ENCODE measurements at places on chromosomes 1 and 21.

DNA sequence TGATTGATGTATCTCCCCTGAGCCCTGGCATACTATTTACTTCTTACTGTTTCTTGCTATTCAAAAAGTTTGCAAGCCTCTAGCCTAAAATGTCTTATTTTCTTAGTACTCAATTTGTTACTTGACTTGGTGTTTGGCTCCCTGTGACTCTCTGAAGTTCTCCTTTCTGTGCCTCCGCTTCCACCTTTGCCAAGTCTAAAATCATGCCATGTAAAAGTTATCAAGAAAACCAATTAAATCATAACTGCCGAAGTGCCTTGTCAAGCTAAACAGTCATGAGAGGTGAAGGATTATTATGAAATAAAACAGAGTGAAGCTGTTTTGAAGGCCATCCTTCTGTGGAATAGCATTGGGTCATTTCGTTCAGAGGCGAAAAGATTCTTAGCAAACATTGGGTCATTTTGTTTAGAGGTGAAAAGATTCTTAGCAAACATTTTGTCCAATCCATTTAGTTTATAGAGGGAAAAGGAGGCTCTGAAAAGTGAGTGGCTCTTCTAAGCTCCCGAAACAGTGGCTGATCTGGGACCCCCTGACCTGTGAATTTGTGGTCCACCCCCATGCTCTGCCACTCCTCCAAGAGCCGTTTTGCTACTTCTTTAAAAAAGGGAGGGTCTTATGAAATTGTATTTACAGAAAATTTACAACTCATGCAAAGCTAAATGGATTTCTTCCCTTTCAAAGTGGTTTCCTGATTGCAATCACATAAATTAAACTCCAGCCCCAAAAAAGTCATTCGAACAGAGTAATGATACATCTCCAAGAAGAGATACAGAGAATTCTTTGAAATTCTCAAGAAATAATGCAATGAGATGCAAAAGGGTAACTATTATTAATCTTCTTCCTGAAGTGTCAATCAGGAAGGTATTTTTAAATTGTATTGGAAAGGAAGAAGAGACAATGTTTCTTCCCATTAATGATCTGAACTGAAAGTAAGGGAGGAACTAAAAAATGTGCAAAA, 141.4 kb downstream of the RUNX1 start:
- DNase-seq = no peak

DNA sequence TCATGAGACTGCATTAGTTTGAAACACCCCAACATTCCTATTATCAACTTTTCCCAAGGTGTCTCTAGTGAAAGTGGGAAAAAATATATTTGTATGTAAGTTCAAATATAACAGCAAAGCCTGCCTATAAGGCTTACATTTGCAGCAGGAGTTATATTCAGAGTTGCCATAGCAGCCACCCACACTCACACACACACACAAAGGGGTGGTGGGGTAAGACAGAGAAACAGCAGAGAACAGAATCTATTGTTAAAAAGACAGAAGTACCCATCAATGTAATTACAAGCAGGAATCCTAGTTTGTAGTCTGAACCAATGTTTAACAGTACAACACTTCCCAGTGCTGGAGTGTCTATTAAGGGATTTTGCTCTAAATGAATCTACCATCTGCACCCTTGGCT, 55.0 kb downstream of the PLPPR5 start:
- no peak for DNase-seq

GRCh38 chr1:44905276-44905675, 62.2 kb upstream of the PTCH2 start:
- DNase-seq = no peak

DNA sequence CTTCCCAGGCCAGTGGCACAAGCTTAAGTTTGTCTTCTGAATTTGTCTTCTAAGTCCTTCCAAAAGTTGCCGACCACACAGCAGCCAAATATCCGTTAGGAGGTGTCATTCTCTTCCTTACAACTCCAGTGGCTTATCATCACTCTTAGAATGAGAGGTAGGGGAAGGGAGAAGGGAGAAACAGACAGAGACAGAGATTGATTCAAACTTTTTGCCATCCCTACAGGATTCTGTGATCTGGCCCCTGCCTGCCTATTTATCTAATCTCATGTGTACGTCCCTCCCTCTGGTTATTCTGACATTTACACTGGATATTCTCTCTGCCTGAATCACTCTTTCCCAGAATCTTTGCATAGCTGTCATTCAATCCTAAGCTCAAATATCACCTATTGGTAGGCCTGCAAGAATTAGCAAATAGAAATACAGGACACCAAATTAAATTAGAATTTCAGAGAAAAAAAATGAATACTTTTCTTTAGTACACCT, 488 bp upstream of the GNL2 start:
- no peak for DNase-seq

DNA sequence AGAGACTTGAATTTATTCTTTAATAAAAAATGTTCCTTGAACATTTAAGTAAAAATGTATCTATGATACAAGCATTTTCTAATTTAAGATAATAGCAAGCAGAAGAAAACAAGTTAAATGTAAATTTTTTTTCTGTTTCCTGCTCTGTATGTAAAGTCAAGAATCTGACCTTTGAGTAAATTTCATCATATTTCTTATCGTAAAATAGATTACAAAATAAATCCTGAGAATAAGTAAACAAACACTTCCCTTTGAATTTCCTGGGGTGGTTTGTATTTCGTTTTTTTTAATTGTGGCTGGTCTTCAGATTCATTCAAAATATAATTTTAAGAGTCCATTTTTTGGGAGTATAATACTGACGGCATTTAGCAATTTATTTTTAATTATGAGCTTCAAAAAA, 77.6 kb downstream of the POU2F1 start:
- no peak for DNase-seq

GRCh38 chr21:33712022-33712803, 69.9 kb downstream of the ITSN1 start:
- no peak for DNase-seq

GRCh38 chr1:172469717-172470116, 25.8 kb upstream of the PIGC start:
- DNase-seq = no peak

GRCh38 chr1:156291226-156292061, 4.0 kb downstream of the GLMP start:
- DNase-seq = peak; percentile 87

DNA sequence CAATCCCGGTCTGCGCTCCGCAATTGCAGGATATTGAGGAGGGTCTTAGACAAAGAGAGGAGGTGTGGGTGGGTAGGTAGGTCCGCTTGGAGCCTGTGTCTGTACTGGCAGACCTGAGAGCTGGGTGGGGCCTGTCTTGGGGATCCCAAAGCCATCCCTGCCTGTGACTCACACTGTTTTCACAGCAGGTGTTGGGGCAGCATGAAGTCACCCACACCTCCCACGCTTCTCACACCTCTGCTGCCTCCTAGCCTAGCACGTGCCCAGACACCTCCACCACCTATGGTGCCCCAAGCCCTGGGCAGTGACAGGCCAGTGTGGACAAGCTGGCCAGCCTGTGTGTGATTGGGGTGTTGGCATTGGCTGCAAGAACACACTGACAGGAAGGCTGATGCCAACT, 65.7 kb upstream of the ECE1 start:
- no peak for DNase-seq

- no peak for DNase-seq
Measured at GRCh38 chr21:42747746-42748351, 94.4 kb downstream of the PDE9A start.

DNA sequence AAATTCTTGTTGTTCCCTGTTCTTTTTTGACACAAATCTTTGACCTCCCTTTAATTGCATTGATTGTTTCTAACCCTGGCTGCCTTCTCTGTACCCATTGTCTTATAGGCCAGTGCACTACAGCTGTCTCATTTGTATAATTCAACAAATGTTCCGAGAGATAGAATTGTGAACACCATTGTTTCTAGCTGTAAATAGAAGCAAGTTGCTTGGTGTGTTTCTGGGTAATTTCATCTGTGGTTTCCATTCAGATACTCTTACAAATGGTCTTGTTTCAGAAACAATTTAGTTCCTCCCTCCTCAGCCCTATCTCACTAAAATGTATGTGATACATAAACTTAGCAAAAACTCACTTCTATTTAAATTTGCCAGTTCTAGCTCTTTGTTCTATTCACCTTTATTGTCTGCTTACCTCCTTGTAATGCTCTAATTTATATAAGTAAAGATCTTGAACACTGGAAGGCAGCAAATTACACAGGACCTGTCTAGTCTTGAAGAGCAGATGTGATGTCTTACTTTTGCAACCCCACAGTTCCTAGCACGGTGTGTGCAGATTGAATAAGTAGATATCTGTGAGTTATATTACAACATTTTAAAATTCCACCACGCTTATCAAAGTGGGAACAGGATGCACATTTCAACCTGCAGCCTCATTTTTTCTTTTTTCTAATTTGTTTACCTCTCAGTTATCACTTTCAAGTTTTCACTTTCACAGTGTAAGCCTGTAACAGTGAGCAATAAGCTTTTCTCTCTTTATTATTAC, 515.6 kb upstream of the ZP4 start:
- no peak for DNase-seq

DNA sequence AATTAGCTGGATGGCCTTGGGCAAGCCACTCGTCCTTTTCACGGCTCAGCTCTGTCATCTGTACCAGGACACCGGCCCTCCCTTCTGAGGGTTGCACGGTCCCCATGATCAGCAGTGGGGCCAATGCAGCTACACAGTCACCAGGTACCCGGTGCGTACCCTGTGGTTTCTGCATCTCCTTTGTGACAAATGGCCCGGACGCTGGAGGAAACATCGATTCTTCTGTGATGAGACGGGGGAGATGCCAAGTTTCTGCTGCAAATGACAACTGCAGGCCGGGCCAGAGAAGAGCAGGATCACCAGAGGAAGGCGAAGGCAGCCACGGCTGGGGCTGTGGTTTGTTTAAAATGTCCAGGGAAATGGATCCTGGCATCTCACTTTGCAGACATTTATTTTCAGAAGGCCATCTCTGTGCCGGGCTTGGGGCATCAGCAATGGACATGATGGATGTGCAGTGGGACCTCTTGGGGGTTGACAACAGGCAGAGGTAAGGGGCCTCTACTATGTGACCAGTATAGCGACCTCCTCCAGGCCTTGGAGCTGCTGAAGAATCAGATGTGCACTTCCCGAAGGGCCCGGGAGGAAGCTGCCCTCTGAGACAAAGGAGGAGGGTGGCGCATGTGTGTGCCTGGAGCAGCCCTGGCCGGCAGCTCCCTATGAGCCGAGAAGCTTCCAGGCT, 221.9 kb upstream of the C1orf174 start:
- no peak for DNase-seq

GRCh38 chr1:150627826-150628410, 1.5 kb downstream of the ENSA start:
- DNase-seq = no peak

- DNase-seq = no peak
Measured at GRCh38 chr1:8437347-8437746, 119.4 kb downstream of the SLC45A1 start.

GRCh38 chr1:227156520-227156919, 161.8 kb downstream of the CDC42BPA start:
- no peak for DNase-seq

GRCh38 chr1:115337633-115338456, at the start of gene NGF:
TSS of gene NGF (minus strand) at chr1:115338249. CDS start at chr1:115286795, 51,454 bp downstream.
- peak; percentile 60 for DNase-seq

DNA sequence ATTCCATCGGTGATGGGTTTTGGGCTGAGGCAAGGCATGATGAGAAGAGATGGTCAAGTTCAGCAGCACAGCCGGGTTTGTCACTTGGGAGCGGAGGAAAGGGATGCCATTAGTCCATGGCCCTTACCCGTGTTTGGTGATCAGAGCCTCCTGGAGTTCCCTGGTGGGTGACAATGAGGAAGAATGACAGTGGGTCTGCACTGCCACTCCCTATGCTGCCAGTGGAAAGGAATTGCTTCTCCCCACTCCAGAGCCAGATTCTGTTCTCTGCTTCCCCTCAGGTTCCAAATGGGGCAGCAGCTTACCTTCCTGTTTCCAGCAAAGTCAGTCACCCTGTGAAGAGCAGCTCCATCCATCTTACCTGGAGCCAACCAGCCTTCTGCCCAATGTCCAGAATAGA, 393.1 kb downstream of the PTPRU start:
- no peak for DNase-seq

GRCh38 chr1:15128520-15129313, 24.8 kb upstream of the TMEM51 start:
- DNase-seq = peak; percentile 67

DNA sequence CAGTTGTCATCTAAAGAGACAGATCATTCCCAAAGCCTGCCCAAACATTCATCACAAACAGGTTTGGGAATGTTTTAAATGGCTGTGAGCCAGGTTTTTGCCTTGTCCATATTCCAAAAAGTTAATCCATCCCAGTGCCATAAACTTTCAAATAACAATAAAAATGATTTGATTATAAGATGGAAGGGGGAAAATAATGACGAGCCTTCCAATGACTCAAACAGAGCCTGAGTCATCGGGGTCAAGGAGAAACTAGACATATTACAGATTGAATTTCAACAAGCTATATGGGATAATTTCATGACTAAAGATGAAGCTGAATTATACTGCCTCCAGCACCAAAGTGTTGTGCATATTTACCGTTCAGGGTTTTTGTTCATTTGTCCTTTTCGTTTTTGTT, 195.8 kb upstream of the PKN2 start:
- DNase-seq = no peak

- no peak for DNase-seq
Measured at GRCh38 chr1:44672961-44673674, 1.2 kb downstream of the TMEM53 start.

DNA sequence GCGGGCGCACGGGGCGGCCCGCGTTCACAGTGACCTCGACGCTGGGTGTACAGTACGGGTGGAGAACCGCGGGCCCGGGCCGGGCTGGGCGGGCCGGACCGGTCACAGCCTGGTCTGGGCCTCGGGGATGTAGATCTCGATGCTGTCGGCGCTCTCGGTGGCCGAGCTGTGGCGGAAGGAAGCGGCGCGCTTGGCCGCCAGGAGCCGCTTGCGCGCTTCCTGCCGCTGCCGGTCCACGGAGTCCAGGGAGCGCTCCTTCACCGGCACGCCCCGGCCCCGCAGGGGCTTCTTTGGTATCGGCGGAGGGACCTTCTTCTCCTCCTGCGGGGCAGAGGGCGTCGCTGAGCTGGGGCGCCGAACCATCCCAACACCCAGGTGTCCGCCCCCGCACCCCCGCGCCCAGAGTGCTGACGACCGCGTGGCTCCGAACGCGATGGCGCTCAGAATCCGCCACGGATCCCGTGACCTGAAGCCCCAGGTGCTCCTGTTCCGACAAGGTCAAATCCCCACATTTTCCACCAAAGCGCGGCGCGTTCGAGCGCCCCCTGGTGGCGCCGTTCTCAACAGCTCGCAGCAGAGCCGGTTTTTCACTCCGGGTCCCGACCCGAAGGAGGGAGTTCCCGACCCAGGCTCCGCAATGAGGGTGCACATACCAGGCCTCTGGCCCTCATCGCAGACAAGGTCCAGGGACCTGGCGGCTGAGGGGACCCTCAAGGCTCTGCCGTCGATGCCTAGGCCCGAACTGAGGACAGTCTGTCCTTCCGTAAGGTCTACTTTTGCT, 6.6 kb upstream of the SMIM12 start:
- DNase-seq = peak; percentile 84

Measured in heart right ventricle (tissue), 16 donors.